ENCODE measurements at places on chromosomes 6 and 20.

GRCh38 chr6:80425089-80425823 lies 318.8 kb downstream of the BCKDHB start:
- no peak for DNase-seq

DNA sequence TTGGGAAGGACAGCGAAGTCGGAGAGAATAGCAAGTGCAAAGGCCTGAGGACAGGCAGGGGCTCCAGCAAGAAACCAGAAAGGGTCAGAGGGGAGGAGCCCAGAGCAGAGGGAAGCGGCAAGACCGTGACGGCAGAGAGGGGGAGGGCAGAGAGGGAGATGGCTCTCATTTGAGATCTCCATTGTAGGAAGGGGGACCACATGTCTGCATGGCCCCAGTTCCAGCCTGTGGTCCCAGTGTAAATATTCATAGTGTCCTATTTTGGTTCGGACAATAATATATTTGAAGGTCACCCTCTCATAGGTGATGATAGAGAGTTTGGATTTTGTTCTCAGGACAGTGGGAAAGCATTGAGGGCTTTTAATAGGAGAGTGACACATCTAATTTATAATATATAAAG lies 231.1 kb upstream of the RNF24 start:
- DNase-seq = no peak

DNA sequence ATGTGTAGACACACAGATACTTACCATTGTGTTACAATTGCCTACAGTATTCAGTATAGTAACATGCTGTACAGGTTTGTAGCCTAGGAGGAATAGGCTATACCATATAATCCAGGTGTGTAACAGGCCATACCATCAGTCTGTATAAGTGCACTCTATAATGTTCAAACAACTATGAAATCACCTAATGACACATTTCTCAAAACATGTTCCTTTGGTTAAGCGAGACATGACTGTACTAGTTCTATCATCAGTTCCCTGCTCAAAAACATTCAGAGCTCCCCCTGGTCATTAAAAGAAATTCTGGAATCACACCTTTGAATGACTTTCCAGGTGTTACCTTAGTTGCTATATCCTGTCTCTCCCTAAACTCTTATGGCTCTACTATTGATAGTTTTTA lies 70.4 kb upstream of the SLC2A12 start:
- no peak for DNase-seq

GRCh38 chr6:10518557-10519407 lies 2.4 kb upstream of the GCNT2 start:
- no peak for DNase-seq

DNA sequence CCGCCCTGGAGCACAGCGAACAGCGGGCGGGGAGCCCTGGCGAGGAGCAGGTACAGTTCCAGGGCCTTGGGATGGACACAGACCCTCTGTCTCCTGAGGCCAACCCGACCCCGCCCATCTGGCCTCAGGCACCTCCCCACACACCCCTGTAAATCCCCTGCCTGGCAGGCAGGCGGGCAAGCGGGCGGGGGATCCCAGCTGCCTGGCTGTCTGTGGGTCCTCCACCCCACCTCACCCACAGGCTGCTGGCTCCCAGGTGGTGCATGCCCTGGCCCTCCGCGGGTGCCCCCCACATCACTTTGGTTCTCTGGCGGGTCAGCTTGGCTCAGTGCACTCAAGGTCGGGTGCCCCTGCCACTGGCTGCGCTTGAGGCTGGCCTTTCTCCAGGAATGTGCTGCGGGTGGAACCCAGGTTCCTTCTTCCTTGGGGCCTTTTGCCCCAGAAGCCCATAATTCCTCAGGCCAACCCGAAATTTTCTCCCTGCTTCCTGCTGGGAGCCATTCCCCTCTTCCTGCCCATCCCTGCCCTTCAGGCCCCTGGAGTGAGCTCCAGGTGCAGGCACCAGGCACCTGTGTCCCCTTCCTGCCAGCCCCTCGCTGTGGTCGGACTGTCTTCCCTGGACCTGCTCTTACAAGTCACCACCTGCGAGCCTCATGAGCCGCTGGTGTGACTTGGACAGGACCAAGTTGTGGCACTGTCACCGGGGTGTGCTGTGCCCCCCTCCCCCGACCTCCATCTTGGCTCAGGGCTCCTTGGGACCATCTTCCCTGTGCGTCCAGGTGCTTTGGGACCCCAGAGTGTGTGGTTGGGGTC lies 5.3 kb upstream of the TNFRSF6B start:
- DNase-seq = no peak

- no peak for DNase-seq
Observed at GRCh38 chr20:36017048-36017951, 48.9 kb downstream of the CNBD2 start.

DNA sequence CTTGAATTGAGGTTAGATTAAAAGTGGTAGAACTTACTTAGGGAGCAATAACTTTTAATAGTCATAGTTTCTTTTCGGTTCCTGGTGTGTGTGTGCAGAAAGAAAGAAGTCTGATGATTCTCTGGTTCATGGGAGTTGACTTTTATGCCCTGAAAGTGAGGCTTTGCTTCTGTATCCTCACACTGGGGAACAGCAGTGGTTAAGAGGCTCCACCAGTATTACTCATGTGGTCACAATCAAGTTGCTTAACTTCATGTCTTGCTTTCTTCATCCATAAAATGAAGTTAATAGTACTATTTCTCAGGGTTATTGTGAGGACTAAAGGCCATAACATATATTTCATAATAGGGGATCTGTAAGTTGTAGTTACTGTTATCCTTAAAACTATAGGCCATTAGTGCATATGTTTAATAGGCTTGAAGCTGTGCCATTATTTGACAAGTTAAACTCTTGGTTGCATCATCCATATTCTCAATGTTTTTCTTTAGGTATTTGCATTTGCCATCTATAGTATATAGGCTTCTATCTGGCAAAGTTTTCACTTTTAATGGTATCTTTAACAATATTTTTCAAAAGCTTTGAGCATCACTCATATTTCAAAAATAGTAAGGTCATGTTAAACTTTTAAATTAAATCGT lies 262.4 kb downstream of the PLCB1 start:
- no peak for DNase-seq

- DNase-seq = no peak
Observed at GRCh38 chr6:132016396-132016795, 65.2 kb upstream of the CCN2 start.

- DNase-seq = no peak
Observed at GRCh38 chr20:57653546-57653900, 33.3 kb upstream of the ZBP1 start.
